Bone marrow (tissue), 2 donors: ENCODE measurements at places on chromosomes 5 and 9.
A peak's percentile ranks its signal among the peaks of the same experiment; 100 is the strongest.

GRCh38 chr5:116905885-116906284 is 331.3 kb upstream of the SEMA6A start:
- DNase-seq: no peak

GRCh38 chr5:60077292-60077691 is 183.8 kb upstream of the PDE4D start:
- DNase-seq: no peak

DNA sequence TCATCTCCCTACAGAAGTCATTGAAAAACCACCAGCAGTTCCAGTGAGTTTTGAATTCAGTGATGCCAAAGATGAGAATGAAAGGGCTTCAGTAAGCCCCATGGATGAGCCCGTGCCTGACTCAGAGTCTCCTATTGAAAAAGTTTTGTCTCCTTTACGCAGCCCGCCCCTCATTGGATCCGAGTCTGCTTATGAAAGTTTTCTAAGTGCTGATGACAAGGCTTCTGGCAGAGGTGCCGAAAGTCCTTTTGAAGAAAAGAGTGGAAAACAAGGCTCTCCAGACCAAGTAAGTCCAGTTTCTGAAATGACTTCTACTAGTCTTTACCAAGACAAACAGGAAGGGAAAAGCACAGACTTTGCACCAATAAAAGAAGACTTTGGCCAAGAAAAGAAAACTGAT is 90.1 kb downstream of the MAP1B start:
- DNase-seq: no peak

DNA sequence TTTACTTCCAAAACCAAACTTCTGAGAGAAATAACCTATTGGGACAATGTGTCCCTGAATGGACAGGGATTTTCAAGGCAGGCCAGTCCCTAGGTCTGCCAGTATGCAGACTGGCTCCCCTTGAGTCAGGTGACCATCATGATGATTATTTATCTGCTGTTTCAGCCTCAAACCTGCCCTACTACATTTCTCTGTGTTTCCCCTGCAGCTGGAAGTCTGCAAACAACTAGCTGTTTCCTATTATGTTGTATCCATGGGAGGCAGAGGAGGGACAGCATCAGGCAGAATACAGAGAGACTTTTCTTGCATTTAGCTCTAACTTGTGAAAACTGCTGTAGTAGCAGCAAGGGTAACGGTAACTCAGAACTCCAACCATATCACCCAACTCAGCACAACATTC is 36.2 kb upstream of the IFNK start:
- DNase-seq: no peak

DNA sequence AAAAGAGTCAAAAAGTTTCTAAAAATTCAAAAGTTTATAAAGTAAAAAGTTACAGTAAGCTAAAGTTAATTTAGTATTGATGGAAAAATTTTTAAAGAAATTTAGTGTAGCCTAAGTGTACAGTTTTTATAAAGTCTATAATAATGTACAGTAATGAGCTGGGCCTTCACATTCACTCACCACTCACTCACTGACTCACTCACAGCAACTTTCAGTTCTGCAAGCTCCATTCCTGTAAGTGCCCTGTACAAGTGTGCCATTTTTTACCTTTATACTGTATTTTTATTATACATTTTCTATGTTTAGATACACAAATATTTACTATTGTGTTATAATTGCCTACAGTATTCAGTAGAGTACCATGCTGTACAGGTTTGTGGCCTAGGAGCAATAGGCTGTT is 239.5 kb upstream of the MAP3K1 start:
- no peak for DNase-seq

DNA sequence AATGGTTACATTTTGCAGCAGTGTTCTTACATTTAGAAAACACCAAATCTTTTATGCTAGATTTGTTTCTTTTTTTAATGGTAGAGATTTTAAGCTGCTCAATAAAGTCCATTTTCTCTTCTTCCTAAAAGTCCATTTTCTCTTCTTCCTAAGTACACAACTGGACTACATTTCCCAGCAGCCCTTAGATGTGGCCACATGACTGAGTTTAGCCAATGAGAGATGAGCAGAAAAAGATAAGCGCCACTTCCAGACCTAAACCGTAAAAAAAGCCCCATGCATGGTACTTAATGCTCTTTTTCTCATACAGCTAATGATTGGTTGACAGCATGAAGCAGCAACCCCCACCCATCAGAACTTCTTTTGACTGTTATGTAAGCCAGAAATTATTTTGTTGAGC is 206.7 kb downstream of the FAM114A2 start:
- no peak for DNase-seq

GRCh38 chr5:166716856-166717492 is 1574.5 kb upstream of the WWC1 start:
- no peak for DNase-seq

- no peak for DNase-seq
Measured at GRCh38 chr5:42858687-42859086, 47.0 kb upstream of the SELENOP start.

DNA sequence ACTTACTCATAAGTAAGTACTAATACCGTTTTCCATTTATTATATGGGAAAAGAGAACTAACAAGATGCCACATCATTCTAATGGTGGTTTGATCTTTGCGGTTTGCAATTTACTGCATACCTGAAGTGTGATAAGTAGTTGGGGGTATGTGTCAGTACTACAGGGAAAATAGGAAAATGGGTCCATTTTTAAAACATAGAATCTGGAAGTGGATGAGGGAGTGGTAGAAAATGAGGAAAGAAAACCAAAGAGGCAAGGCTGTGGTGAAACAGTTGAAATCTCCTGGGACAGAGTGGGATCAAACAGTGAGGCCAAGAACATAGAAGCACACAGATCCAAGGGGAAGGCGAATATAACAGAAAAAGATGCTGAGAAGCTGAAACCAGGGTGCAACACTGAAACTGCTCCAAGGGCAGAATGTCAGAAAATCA is 6.7 kb downstream of the ADAMTSL1 start:
- DNase-seq: no peak

GRCh38 chr5:172668594-172669071 is 27.6 kb downstream of the NEURL1B start:
- DNase-seq: no peak

- DNase-seq: no peak
Measured at GRCh38 chr5:143036146-143036927, 266.2 kb downstream of the ARHGAP26 start.

- DNase-seq: no peak
Measured at GRCh38 chr5:59380350-59380951, 513.1 kb downstream of the PDE4D start.

DNA sequence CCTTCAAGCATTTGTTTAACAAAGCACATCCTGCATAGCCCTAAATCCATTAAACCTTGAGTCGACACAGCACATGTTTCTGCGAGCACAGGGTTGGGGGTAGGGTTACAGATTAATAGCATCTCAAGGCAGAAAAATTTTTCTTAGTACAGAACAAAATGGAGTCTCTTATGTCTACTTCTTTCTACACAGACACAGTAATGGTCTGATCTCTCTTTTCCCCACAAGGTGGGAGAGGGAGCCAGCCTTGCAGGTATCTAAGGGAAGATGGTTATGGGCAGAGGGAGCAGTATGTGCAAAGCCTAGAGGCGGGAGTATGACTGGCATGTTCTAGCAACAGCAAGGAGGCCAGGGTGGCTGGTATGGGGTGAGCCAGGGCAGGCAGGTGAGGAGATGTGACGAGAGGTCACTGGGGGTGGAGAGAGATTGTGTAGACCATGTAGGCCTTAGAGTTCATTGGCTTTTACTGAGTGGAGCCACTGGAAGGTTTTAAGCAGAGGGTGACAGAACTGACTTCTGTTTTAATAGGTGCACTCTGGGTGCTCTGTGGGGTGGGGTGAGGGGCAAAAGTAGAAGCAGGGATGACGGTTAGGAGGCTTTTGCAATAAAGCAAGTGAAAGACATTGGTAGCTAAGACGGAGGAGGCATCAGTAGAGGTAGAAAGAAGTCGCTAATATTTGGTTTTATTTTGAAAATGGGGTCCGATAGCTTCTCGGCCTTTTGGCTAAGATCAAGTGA is 5.1 kb upstream of the RPS14 start:
- no peak for DNase-seq

DNA sequence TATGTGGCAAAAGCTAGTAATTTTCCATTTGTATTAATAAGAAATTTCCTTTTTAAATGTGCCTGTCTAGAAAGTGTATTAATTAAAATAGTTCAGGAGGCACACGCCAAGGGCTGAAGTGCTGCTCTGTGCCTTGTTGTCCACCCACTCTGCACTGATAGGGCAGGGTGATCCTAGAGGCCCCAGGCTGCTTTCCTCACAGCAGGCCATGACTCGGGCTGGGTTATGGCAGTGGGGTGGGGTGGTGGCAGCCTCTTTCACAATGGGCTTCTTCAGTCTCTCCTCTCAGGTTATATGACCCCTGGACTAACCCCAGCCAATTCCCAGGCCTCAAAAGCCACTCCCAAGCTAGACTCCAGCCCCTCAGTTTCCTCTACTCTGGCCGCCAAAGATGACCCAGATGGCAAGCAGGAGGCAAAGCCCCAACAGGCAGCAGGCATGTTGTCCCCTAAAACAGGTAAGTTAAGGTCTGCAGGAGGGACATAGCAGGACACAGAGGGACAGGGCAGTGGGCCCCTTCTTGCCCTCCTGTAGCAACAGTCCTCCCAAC is 19.5 kb downstream of the CD74 start:
- no peak for DNase-seq

GRCh38 chr5:71533615-71534014 is 53.5 kb upstream of the MCCC2 start:
- DNase-seq: no peak

- DNase-seq: peak; percentile 12
Measured at GRCh38 chr5:178551059-178551458, 39.1 kb downstream of the COL23A1 start.

- no peak for DNase-seq
Measured at GRCh38 chr5:152619756-152620155, 214.7 kb upstream of the NMUR2 start.

DNA sequence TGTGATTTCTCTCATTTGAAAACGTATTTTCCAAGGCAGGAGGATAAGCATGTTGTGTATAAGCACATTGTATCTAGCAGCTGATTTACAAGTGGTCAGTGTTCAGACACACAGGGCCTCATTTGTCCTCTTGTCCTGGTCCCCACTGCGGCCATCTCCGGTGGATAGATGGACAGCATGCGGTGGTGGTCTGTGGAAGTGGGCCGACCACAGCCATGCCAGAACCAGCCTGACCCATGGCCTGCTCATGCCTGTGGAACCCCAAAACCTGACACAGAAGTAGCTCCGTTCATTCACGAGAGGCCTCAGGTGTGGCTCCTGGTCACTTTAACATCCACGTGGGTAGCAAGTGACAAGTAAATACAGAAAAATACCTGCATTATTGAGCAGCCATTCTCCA is 14.6 kb downstream of the IRX2 start:
- DNase-seq: no peak

GRCh38 chr9:115689331-115689730 is 464.3 kb upstream of the PAPPA start:
- DNase-seq: no peak

DNA sequence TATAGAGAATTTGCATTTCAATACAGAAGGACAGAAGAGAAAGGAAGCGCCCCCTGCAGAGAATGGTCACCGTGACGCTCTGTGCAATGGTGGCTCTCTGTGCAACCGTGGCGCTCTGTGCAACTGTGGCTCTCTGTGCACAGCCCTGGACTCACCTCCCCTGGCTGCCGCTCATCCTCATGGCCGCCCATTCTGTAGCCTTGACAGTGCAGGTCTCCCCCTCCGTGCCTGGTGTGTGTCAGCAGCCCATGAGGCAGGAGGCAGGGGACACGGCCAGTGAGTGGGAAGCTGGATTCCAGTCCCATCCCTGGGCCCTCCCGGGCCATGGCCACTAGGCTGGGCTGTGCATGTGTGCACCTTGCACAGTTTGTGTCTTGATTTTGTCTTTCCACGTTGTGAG is 12.0 kb downstream of the EXOC3 start:
- DNase-seq: no peak

DNA sequence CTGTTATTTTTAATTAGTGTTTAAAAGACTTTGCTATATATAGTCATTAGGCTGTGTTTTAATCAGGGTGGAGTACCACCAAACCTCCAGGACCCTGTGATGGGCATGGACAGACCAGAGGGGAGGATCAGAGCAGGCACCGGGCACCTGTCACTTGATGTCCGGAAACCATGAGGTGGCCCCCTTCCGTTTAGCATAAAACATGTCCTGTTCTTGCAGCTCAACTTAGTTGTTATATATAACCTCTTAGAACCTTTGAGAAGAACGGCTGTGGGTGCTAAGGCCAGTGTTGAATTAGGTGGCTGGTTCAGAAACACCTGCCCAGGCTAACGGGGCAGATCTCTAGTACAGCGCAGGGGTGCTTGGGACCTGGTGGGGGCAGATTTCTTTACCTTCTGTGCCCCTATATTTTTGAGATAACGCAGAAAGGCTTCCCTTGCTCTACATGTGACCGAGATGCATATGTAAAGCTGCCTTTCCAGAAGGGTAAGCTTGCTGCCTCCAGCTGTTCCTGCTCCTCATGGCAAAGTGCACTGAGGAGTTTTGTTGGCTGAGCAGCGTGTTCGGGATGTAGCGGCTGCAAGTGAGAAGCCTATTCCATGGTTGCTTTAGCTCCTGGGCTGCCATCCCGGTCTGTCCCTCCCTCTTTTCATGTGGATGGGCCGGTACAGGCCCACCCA is 255.5 kb downstream of the FANCC start:
- DNase-seq: no peak

GRCh38 chr9:242461-243080 is 27.9 kb downstream of the DOCK8 start:
- no peak for DNase-seq

DNA sequence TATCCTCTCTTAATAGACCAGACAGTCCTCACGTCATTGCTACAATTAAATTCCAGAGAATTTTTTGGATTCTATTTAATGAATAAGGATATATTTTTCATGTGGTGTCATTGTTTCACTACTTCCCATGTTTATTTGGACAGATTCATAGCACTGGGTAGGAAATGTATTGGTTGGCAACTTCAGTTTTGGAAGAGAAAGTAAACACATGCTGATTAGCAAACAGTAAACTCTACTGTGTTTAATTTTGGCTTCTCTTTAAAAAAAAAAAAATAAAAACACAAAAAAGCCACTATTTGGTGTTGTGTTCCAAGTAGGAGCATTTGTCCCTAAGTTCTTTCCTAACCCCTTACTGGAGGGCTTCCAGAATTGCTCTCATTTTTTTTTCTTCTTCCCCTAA is 77.3 kb downstream of the NFIB start:
- DNase-seq: no peak

- no peak for DNase-seq
Measured at GRCh38 chr9:109192732-109193361, 25.8 kb upstream of the FRRS1L start.

- peak; percentile 95 for DNase-seq
Measured at GRCh38 chr9:125126019-125126746, 17.1 kb downstream of the SCAI start.
